ENCODE measurements at places on chromosomes 11 and 22.

DNA sequence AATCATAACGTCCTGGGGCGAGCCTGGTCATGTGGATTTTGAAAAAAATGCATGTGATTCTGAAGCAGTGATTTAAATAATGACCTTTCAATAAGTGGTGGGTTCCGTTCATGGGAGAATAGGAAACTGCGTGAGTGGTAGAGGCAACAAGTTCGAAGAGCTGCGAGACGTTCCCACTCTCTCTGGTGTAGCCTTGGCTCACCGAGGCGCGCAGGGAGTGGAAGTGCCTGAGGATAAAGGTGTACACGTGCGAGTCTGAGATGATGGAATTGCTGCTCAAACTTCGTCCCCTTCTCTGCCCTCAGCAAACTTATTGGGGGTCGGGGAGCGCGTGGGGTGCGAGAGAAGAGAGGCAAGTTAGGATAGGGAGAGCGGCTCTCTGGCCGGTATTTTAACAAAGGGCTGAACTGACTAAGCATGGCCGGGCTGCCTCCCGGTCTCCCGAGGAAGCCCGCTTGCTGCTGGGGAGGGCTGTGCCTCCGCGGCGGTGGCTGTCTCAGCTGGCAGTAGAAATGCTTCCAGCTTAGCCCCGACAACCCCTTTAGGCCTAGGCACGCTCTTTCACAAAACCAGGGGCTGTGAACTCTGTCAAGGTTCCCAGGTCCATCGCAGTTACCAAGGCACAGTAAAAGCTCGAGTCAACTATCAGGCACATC is 875 bp upstream of the STT3A start:
- peak; percentile 96 for DNase-seq

DNA sequence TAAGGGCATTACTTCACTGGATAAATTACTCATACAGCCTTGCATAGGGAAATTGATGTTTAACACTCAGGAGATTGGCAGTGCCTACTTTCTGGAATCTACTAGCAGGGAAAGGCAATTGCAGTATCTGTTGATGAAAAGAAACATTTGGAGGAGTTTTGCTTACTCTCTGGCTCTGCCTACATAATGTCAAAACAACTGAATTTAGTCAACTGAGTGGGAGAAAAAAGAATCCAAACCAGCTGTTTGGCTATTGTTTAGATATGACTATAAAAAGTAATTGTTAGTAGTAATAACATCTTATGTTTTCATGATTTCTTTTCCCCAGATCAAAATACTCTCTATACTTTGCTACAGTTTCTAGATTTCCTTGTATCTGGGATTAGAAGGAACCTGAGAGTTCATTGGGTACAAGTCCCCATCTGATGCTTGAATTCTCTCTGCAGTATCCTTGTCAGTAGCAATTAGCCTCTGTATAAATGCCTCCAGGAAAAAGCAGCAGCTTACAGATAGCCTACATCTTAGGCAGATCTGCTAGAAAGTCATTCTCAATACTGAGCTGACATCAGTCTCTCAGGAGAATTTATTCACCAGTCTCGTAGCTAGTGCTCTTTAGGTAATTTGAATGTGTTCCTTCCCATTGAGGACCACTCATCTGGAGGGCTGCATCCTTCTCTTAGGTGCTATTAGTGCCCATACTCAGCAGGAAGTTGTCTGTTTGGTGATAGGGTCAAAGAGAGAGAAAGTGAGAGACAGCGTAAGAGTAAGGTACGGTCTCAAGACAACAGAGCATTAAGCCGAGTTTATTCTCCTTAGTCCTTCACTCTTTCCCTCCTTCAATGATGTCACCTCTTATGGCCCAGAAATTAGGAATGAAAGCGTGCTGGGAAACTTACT is 185.9 kb upstream of the CCDC90B start:
- DNase-seq = no peak

DNA sequence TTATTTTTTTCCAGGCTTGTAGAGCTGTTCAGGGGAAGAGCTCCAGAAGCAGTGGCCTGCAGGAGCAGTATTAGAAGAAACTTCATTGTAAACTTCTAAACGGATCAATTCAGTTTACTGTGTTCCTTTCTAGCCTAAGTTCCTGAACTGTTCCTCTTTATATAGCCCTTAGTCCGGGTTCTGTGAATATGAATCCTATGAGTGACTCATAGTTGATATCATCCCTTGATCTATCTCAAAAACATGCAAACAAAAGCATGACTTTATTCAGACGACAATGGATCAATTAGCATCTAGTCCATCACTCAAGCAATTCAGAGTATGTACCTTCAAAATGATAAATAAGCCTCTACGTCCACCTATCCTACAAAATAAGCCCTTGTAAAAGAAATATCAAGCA is at the start of gene MMP12:
Gene MMP12 (minus strand): TSS at position 131 of the 400 bp plus-strand sequence. CDS start 45 bp downstream, at position 86.
- DNase-seq = no peak

- DNase-seq = no peak
Measured at GRCh38 chr11:67299471-67300191, 3.7 kb upstream of the SSH3 start.

- no peak for DNase-seq
Measured at GRCh38 chr11:120129570-120129969, 8.3 kb downstream of the TRIM29 start.

GRCh38 chr11:109317726-109318125 is 104.3 kb upstream of the C11orf87 start:
- DNase-seq = no peak

- DNase-seq = no peak
Measured at GRCh38 chr11:2694495-2694894, 5.3 kb downstream of the KCNQ1OT1 start.

GRCh38 chr11:99351624-99352023 is 330.9 kb downstream of the CNTN5 start:
- DNase-seq = no peak

DNA sequence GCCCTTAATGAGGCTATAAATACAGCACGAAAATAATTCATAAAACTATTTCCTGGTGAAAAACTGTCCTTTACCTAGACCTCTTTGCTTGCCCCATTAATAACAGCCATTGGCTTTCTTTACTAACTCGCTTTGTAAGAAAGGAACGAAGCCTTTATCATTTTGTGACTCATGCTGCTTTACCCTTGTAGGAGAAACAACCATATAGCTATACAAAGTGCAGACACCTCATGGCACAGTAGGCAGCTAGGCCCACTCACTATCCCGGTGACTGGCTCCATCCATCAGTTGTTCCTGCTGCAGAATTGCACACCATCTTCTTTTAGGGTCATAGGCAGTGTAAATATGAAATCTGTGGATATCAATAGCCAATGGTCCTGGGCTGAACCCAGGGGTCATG is 85.8 kb downstream of the LDLRAD3 start:
- DNase-seq = no peak

DNA sequence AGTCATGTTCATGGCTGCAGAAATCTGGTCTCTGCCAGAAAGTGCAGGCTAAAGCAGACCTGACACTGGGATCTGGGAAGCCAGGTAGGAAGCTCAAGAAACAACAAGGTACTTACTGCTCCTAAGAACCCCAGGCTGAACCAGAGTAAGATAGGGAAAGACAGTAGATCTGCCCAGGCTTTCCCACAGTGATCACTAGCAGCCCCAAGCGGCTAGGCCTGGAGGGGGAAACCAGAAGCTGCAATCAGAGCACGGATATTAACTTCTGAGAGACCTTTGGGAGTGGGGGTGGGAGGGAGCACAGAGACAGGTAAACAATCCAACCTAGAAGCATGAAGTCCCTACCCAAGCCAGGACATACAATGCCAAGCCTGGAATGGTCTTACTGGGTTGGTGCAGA is 135.2 kb upstream of the C11orf58 start:
- no peak for DNase-seq

DNA sequence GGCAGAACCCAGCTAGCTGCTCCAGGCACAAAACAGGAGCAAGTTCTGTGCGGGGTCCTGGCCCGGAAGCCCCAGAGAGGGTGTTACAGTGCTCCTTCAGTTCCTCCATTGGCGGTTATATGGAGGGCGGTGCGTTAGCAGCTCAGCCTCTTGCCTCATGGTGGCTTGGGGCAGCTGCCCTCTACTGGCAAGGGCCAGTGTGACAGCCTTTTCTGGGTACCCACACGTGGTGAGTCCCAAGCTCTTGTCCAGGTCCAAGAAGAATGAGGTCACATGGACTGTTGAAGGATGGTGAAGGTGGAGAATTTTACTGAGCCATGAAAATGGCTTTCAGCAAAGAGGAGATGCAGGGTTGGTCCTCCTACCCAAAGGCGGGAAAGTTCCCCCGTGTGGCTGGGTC is 100.5 kb downstream of the WT1 start:
- peak; percentile 11 for DNase-seq

- DNase-seq = no peak
Measured at GRCh38 chr22:42343531-42344081, 73.2 kb upstream of the TCF20 start.

- DNase-seq = no peak
Measured at GRCh38 chr11:27926981-27927481, 180.9 kb downstream of the KIF18A start.

DNA sequence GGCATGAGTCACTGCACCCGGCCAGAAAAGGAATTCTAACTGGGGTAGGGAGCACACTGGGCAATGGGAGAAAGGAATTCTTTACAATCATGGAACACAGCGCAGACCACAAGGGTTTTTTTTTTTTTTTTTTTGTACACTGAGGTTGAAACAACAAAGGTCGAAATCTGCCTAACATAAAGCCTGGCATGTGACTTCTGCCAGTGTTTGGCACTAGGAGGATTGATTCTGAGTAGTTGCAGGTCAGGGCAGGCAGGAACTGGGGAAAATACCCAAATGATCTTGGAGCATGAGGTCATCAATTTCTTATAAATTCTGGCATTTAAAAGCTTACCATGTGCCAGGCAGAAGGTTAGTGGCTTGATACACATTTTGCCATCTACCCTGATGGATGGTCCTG is 202.0 kb upstream of the SNX19 start:
- no peak for DNase-seq

DNA sequence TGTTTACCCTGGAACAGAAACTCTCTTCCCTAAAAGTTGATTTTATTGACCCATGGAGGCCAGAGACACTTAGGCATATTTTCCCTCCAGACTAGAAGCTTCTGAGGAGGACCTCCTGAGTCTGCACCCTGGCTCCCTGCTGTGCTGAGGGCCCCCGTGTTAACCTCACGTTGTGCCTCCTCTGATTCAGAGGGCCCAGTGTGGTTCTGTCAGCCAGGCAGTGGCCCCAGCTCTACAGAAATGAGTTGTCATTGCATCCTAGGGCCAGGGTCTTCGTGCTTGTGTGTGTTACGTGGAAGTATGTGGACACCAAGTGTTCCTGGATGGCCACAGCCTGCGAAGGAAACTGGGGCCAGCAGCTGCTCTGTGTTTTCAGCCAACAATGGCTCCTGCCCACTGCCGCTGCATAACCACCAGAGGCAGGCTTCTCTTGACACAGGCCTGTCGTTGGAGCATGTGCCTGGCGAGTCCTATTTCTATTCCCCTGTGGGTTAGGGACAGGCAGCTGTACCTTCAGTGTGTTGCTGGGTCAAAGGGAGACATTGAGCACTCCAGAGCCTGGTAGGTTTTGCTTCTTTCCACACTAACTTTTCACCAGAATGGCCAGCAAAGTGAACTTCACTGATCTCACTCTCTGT is 44.5 kb downstream of the MED15 start:
- no peak for DNase-seq

DNA sequence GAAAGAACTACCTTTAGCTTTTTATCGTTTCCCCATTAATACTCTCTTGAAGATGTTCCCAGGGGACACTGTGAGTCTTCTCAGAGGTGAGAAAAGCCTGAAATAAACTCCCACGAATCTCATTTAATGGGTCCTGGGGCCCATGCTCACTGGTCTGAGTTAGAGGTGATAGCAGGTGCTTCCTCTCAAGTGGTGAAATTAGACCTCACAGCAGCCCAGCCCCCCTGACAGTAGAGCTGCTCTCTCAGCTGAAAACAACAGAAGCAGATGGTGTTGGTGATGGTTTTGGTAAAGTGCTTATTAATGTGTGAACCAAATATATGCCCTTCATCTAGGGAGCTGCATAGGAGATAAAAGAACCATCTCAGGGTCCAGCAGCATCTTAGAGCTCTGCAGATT is 76.8 kb upstream of the VPREB1 start:
- no peak for DNase-seq

- no peak for DNase-seq
Measured at GRCh38 chr11:134235399-134235798, 10.9 kb downstream of the VPS26B start.

DNA sequence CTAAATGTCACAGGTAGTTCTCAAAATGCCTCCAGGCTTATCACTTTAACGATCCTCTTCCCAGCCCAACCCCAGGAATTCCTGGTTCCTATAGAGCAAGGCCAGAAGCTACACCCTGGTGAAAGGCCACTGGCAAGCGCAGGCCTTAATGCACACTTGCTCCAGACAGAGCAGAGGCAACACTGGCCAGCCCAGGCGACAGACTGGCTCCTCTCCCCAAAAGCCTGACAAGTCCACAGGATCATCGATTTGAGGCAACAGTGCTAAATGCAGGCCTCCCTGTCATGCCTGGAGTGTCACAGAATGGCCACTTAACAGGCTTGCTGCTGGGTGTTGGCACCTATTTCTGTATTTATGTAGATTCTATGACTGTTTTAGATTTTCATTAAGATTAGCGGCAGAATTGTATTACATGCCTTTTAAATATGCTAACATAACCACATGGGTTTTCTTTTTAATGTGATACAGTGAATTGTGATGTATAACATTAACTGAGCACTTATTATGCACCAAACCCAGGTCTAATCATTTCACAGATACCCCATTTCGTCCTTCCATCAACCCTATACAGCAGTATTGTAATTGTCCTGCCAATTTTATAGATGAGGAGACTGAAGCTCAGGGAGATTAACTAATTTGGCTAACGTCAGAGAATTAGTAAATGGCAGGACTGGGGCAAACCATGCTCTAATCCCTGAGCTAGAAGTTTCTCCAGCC is 38.6 kb downstream of the PACSIN2 start:
- DNase-seq = no peak

GRCh38 chr11:127790592-127790991 is 790.0 kb upstream of the KIRREL3 start:
- DNase-seq = no peak

DNA sequence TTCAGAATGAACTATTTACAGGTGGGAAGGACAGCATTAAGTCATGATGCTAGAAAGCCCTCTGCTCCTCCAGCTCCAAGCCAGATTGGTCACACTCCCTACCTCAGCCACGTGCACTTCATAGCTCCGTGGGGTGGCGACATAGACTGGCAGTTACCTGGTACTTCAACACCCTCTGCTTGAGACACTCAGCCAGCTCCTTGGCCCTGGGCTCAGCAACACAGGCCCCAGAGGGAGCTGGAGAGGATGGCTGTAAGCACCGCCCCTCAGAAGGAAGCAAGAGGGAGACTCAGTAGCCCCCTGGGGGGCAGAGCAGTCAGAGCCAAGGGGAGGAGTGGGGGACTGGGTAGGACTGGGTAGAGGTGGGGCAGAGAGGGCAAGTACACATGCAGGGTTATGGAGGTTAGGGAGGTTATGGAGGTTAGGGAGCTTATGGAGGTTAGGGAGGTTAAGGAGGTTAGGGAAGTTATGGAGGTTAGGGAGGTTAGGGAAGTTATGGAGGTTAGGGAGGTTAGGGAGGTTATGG is 102.1 kb upstream of the BID start:
- no peak for DNase-seq

All from inflammatory macrophage treated with lipopolysaccharide for 4 hours (primary cell).